ENCODE measurements at places on chromosomes 3 and 15. TPM values are rescaled to one million over a fixed set of nuclear protein-coding genes. Genes with fewer than 3 reads are reported as not detected.

DNA sequence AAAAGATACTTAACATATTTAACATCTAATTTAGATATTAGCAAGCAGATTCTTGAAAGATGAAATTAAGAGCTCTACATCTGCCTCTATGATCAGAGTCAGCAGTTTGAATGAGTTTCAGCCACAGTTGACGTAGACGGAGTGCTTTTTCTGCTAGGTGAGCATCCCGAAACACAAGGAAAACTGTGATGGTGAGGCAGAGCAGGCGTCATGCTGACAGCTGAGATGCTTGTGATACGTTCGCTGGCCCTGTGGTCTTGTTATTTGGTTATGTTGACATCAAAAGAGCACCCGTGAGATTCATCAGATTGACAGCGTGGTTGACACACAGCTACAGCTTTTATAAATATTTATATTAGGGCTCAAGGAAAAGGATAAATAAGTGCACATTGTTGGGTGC lies 19.6 kb upstream of the GOLGA8B start:
- no peaks in the 10 kb centered on the region for H3K27me3 ChIP-seq
- no peak overlapping the region for H3K27ac ChIP-seq
- no peak overlapping the region for H3K4me3 ChIP-seq
- H3K4me1 ChIP-seq, result no peaks in the 10 kb centered on the region

DNA sequence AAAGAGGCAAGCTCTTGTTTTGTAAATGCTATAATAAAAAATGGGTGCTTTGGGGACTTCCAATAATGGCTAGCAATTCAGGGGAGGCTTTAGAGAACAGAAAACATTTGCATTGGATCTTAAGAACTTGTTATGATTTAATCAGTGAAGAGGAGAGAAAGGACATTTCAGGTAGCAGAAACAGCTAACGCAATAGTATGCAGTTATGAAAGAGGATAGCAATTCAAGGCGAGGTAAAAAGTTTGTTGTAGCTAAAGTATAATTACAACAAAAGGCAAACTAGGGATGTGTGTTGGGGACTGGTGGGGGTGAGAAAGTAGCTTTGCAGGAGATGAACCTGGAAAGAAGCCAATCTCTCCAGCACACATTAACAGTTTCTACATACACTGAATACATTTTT lies 558.7 kb upstream of the SEMA6D start:
- no peaks in the 10 kb centered on the region for H3K36me3 ChIP-seq
- no peaks in the 10 kb centered on the region for H3K27me3 ChIP-seq
- DNase-seq, result no peak
- no peak overlapping the region for H3K27ac ChIP-seq
- no peak overlapping the region for H3K4me3 ChIP-seq
- no peaks in the 10 kb centered on the region for H3K4me1 ChIP-seq

DNA sequence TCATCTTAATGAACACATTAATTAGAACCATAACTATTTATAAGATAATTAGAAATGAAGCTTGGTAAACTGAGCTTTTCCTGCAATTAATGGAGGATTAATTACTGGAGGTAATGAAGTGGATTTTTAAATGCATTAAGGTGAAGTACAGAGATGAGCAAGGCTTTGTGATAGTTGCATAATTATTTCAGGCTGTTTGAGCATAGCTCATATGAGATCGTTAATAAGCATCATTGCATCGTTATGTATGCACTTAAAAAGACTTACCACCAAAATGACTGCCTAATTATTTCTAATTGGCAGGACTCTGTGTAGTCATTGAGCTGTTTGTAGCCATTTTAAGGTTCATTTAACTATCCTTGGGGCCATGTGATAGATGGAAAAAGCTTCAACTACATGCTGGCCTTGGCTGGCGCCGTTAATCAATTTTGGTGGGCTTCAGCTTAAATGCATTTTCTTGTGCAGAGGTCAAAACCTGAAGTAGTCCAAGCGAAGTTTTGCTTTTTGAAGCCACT lies 55.3 kb downstream of the RSRC1 start:
- no peaks in the 10 kb centered on the region for H3K27me3 ChIP-seq
- DNase-seq, result no peak
- peaks cover 5% of the 10 kb centered on the region for H3K4me1 ChIP-seq
- H3K4me3 ChIP-seq, result no peak overlapping the region

- peak within 1 kb of the TSS; percentile 69 for H3K4me3 ChIP-seq
- peaks cover 4% of the 10 kb centered on the region for H3K4me1 ChIP-seq
- peak; percentile 100 for DNase-seq
- H3K27me3 ChIP-seq, result no peaks in the 10 kb centered on the region
Observed at GRCh38 chr3:50298836-50299637, at the start of the genes HYAL3 and NAA80. Gene HYAL3 (minus strand): TSS chr3:50299405. CDS start chr3:50295602, 3,803 bp downstream. Gene NAA80 (minus strand): TSS chr3:50299405. CDS start chr3:50297463, 1,942 bp downstream.

DNA sequence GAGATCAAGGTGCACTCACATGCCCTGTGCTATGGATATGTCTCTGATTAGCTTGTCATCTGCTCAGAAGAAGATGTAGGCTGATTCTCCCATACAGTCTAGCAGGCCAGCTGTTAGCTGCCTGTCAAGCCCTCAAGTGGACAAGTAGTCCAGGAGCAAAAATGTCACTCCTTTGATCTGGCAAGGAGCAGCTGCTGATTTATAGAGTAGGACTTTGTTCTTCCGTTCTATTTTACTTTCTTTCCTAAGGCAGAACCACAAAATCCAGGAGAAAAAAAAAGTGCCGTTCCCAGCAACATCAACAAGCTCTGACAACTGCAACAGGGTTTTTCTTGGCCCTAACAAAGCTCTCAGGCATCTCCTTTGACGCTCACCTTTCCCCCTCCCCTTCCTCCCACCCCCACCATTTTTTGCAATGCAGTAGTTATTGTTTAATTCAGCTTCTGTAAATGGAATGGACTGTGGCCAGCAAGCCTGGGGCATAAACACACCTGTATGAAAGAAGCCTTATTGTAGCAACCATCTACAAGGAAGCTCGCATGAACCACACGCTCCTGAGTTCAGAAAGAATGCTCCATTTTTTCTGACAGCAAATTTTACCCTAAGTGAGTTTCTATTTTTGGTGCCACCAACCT lies 196.3 kb downstream of the MEIS2 start:
- H3K27me3 ChIP-seq, result no peaks in the 10 kb centered on the region
- no peak overlapping the region for H3K4me3 ChIP-seq
- no peak overlapping the region for H3K27ac ChIP-seq
- H3K4me1 ChIP-seq, result no peaks in the 10 kb centered on the region

DNA sequence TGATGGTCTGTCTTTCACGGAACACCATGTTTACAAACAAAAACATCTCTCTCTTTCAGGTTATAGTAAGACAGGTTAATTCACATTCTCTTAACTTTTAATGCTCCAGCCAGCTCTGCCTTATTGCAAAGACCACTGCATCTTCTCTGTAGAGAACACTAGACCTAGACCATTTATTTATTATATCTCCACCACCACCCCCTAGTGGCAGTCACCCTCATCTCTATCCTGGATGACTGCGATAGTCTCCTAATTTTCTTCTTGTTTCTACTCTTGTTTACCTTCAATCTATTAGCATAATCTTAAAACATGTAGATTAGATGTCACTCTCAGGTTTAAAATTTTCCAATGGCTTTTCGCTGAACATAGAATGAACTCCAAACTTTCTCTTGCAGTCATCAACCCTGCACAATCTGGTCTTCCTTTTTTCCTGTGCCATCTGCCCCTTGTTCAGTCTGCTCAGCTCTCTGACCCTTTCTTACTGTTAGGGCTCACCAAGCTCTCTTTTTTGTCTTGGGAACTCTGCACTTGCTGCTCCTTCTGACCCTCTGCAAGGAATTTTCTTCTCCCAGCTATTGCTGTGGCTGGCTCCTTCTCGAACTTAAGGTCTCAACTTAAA lies 155.6 kb downstream of the SQOR start:
- no peak for DNase-seq
- no peaks in the 10 kb centered on the region for H3K4me1 ChIP-seq
- H3K36me3 ChIP-seq, result no peaks in the 10 kb centered on the region
- no peaks in the 10 kb centered on the region for H3K27me3 ChIP-seq
- H3K4me3 ChIP-seq, result no peak overlapping the region

DNA sequence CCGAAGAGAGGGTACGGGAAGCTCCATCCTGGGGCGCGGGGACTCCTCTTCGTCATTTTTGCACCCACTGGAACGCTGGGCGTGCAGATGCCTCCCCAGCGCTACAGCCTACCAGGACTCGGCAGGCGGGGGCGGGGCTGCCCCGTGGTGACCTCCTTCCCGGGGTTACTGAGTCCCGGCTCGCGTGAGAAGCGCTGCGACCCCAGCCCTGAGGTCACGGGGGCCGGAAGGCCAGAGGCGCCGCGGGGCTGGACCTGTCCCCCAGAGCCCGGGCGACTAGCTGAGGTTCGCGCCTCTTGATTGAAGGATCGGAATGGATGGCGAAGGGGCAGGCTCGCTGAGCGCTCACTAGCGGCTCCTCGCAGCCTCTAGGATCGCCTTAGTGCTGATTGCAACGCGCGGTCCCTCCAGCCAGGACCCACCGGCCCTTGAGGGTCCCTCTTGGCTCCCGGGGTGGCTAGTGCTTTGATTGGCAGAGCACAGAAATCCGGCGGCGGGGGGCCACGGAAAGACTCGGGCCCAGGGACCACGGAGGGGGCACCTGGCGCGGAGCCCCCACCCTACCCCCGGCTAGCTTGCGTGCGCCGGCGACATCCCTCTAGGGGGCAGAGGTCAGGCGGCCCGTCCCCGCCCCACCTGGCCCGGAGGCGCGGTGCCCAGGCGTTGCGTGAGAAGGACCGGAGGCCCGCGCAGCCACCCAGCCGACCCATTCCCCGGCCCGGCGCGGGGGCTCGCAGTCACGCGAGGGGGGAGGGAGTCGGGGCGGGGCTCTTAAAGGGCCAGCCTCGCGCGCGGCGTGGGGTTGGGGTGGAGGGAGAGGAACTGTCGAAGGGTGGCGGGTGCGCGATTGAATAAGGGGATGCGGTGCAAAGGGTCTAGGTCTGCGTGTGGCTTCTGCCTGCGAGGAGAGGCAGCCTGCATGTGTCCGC lies 781 bp upstream of the CYP1A1 start:
- peak overlapping the region; percentile 56 for H3K27ac ChIP-seq
- H3K4me1 ChIP-seq, result peaks cover 16% of the 10 kb centered on the region
- H3K4me3 ChIP-seq, result peak overlapping the region; percentile 50
- H3K36me3 ChIP-seq, result no peaks in the 10 kb centered on the region

DNA sequence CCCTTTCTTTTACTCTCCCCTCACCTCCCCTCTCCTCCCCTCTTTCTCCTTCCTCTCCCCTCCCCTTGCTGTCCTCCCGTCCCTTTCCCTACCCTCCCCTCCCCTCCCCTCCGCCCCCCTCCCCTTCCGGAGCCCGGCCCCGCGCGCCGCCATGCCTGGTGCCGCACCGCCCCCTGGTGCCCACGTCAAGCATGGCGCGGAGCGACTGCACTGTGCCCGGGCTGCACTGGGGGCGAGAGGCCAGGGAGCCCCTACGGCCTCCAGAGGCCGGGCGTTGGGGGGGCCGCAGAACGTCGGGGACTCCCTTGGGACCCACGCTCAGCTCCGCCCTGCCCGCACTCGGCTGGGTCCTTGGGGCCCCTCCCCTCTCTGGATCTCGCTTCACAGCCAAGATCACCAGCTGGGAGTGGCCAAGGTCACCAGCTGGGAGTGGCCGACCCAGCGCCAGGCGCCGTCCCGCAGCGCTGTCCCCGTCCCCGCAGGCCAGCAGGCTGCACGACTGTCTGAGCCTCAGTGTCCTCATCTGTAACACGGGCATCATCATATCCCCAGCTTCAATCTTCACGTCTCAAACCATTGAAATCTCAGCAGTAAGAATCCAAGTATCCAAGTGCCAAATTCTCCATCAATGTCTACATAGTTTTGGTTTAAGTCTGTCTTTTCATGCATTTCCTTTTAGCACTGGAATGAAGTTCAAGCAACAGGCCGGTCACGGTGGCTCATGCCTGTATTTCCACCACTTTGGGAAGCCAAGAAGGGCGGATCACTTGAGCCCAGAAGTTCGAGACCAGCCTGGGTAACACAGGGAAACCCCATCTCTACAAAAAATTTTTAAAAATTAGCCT lies 42.5 kb downstream of the TPRA1 start:
- peak overlapping the region; percentile 67 for H3K4me3 ChIP-seq
- H3K4me1 ChIP-seq, result no peaks in the 10 kb centered on the region
- H3K27me3 ChIP-seq, result no peaks in the 10 kb centered on the region
- peak; percentile 83 for DNase-seq
- peak overlapping the region; percentile 64 for H3K27ac ChIP-seq
- no peaks in the 10 kb centered on the region for H3K36me3 ChIP-seq

GRCh38 chr3:9669720-9670432 lies 20.6 kb downstream of the MTMR14 start:
- H3K4me1 ChIP-seq, result peaks cover 14% of the 10 kb centered on the region
- H3K27me3 ChIP-seq, result no peaks in the 10 kb centered on the region
- DNase-seq, result no peak
- H3K36me3 ChIP-seq, result peaks cover 37% of the 10 kb centered on the region

DNA sequence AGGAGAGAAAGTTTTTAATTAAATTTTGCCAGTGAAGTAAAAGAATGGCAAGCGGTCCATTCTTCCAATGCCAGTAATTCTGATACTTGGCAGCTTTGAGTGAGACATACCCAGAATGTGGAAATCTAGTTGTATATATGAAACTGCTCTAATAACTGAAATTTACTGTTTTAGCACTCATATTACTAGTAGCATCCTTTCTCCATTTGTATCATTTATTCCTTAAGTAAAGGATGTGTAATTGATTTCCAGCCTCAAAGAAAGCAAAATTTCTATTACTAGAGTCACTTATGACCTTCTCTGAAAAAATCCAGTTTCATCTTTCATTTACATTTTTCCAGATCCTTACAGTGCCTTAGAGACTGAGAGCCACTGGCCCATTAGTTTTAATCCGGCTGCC lies 65.1 kb downstream of the PBRM1 start:
- H3K27me3 ChIP-seq, result no peaks in the 10 kb centered on the region
- no peak for DNase-seq
- no peak overlapping the region for H3K27ac ChIP-seq
- no peaks in the 10 kb centered on the region for H3K36me3 ChIP-seq

DNA sequence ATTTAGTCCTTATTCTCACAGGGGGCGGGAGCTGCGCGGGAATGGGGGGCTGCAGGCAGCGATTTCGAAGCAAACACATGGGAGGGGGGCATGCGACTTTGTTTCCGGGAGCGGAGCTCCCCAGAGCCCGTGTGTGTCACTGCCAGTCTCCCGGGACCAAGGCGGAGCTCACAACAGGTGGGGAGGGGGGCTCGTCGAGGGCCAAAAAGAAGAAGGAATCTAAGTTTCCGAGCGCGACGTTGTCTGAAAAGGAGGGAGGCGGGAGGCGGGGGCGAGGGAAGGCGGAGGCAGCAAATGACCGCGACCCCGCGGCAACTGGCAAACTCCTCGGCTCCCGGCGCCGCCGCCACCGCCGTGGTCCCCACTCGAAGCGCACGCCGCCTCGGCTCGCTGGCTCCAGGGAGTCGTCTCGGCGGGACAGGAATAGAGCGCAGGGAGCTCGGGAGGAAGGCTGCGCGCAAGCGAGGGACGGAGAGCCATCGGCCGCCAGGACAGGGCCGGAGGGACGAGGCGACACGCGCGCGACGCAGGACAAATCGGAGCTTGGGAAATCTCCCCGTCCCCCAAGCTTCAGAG lies 1.4 kb downstream of the FOXP1 start:
- peak; percentile 76 for DNase-seq
- H3K36me3 ChIP-seq, result no peaks in the 10 kb centered on the region
- peaks cover 24% of the 10 kb centered on the region for H3K4me1 ChIP-seq

MB21D2 gene
- 4.8 TPM for polyA plus RNA-seq

TPRA1 gene
- 7.2 TPM for polyA plus RNA-seq

RARB gene
- polyA plus RNA-seq, result 2.4 TPM

FBXL2 gene
- not detected for polyA plus RNA-seq

ISL2 gene
- 2.4 TPM for polyA plus RNA-seq

EXOSC7 gene
- polyA plus RNA-seq, result 40.3 TPM

TRIM71 gene
- polyA plus RNA-seq, result not detected

STRIT1 gene
- polyA plus RNA-seq, result not detected

UBAP1L gene
- 0.23 TPM for polyA plus RNA-seq

RASGRP1 gene
- 1.2 TPM for polyA plus RNA-seq

CLRN1 gene
- polyA plus RNA-seq, result not detected

SLC27A2 gene
- 5.4 TPM for polyA plus RNA-seq
